ENCODE measurements at places on chromosomes 11 and 22. TPM values are rescaled to one million over a fixed set of nuclear protein-coding genes. Genes with fewer than 3 reads are reported as not detected.
A peak's percentile ranks its signal among the peaks of the same experiment; 100 is the strongest.

- DNase-seq = no peak
Observed at GRCh38 chr22:20970939-20971657, 4.0 kb downstream of the AIFM3 start.

DNA sequence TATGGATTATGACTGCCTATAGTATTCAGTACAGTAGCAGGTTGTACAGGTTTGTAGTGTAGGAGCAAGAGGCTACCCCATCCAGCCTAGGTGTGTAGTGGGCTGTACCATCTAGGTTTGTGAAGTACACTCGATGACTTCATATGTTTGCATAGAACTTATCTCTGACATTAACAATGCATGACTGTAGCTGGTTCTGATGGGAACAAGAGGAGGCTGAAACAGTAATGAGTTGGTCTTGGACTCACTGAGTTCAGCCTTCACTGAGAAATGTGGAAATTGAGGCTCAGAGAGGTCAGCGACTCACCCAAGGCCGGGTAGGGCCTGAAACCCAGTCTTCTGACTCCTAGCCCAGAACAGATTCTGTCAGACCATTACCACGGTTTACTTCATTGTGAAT lies 13.0 kb downstream of the MYO7A start:
- DNase-seq = no peak

GRCh38 chr11:19595499-19595839 lies 117.2 kb upstream of the NAV2 start:
- DNase-seq = no peak

GRCh38 chr11:101880222-101880621 lies 34.6 kb upstream of the CEP126 start:
- DNase-seq = no peak

DNA sequence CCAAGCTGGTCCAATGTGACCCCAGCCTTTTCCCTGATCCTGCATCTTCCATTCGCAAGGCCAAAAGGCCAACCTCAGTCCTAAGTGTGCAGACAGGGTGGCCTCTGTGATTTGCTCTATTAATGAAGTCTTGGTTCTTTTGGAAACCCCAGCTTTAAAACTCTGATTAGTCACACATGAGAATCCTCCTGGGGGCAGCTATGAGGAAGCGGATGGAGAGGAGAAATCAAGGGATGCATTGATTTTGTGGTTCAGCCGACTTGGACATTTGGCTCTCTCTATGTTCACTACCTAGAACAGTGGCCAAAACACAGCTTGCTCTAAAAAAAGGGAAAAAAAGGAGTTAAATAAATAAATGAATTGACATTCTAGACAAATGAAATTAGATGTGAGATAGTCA lies 98.6 kb upstream of the USP47 start:
- DNase-seq = no peak

GRCh38 chr11:31790649-31791048 lies 20.5 kb downstream of the PAX6 start:
- no peak for DNase-seq

DNA sequence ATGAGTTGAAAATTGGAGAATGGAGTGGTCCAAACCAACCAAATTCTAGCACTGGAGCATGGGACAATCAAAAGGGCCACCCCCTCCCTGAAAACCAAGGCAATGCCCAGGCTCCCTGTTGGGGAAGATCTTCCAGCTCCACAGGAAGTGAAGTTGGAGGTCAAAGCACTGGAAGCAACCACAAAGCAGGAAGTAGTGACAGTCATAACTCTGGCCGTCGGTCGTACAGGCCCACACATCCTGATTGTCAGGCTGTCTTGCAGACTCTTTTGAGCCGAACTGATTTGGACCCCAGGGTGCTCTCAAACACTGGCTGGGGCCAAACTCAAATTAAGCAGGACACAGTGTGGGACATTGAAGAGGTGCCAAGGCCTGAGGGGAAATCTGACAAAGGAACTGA lies 80.5 kb upstream of the ADSL start:
- DNase-seq = no peak

DNA sequence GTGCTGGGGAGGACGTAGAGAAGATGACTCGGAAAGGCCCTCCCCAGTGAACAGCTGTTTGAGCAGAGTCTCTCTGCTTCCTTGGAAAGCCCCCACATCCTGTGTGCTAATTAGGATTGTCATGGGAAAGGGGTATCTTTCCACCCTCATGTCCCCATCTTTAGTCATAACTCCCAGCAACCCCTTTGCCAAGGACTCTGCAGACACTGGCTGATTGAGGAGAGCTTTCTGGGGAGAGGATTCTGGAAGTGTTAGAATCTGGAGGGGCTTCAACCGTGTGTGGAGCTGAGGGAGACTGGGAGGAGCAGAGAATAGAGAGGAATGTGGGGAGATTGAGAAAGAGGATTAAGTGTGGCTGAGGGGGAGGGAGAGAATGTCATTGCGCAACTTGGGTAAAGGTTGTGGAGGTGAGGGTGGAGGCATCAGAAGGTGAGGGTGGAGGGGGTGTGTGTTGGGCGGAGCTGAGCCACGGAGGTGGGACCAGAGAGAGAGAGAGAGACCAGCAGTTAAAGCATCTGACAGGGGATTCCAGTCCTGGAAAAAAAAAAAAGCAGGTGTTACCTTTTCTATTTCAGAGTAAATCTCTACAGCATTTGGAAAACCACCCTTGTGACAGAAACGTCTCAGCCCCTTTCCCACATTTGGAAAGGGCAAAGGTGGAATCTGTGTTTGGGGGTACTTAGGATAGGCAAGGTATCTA lies 2.2 kb downstream of the DTX4 start:
- DNase-seq = no peak

- no peak for DNase-seq
Observed at GRCh38 chr11:108206969-108207682, 15.3 kb downstream of the NPAT start.

DNA sequence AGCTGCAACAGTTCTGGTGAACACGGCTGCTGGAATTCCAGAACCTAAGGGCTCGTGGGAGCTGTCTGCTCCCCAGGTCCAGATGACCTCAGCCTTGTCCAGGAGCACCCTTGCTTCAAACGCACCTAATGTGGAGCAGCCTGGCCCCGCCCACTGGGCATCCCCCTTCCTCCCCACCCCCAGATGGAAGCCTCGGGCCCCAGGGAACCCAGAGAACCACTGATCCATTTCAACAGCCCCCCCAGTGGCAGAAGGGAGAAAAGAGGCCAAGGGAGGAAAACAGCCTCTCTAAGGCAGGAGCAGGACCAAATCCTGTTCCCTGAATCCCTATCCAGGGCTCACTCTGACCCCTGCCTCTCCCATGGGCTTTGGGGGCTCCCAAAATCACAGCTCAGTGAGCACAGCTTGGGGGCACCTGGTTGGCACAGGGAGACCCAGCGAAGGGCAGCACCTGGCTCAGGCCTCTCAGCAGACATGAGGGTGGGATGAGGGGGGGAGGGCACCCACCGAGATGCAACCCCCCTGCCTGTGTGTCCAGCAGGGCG lies 1.2 kb downstream of the CYTH4 start:
- DNase-seq = no peak

DNA sequence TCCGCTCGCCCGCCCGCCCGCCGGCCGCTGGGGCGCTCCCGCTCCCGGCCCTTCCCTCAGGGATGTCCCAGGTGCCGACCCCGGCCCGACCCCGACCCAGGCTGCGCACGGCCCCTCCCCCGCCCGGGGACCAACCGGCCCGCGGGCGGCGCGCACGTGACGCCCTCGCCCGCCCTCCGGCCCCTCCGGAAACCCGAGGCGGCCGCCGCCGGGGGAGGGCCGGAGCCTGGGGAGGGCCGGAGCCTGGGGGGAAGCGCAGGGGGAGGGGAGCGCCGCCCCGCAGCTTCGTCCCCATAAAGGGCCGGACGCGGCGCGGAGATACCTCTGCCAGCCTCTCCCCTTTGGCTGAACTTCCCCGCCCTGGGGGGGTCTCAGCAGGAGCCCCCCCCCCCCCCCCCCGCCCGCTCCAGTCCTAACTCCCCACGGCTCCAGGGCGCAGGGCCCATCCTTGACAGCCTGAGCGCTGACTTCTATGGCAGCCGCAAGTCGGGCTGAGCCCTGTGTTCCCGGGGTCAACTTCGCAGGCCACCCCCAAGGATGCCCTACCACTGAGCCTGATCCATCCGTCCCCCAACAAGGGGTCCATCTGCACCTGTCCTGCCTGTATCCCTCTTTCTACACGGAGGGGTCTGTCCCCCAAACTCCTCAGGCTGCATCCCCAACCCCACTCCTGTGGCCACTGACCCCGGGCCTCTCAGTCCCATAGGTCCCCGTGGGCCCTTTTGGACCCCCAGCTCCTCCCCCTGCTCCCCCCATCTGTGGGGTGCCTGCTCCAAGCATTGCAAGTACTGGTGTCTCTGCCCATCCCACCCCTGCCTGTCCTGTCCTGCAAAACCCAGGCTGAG lies at the start of gene MAPK12:
TSS of gene MAPK12 (minus strand) at position 69 of the 845 bp plus-strand sequence. CDS start 174 bp downstream, outside the sequence.
- peak; percentile 60 for DNase-seq

GRCh38 chr11:71395774-71396173 lies 52.4 kb downstream of the DHCR7 start:
- no peak for DNase-seq

- no peak for DNase-seq
Observed at GRCh38 chr11:102546427-102546826, 15.9 kb upstream of the MMP7 start.

The OR4S2 gene
- not detected for total RNA-seq

The SLC22A25 gene
- total RNA-seq = not detected

The TSGA10IP gene
- not detected for total RNA-seq

The OR52I2 gene
- not detected for total RNA-seq

The MTA2 gene
- 33.1 TPM for total RNA-seq

The LMNTD2 gene
- 0.20 TPM for total RNA-seq

The HEPN1 gene
- total RNA-seq = not detected

The ADM gene
- 23.4 TPM for total RNA-seq

The PDE3B gene
- total RNA-seq = 5.6 TPM
